ENCODE measurements at places on chromosomes 16 and 17.
A peak's percentile ranks its signal among the peaks of the same experiment; 100 is the strongest.

GRCh38 chr16:80569440-80570105 lies 28.8 kb downstream of the DYNLRB2 start:
- no peak for DNase-seq

GRCh38 chr16:6846452-6846851 lies 486.2 kb upstream of the RBFOX1 start:
- no peak for DNase-seq

GRCh38 chr17:7380321-7380720 lies 568 bp upstream of the TNK1 start:
- DNase-seq, result no peak

- DNase-seq, result no peak
Observed at GRCh38 chr17:75518201-75518600, 1.9 kb downstream of the TSEN54 start.

- DNase-seq, result no peak
Observed at GRCh38 chr17:8393470-8394231, 4.0 kb downstream of the RNF222 start.

- DNase-seq, result no peak
Observed at GRCh38 chr17:69390795-69391501, 23.5 kb upstream of the MAP2K6 start.

GRCh38 chr16:85513649-85514048 lies 99.5 kb upstream of the GSE1 start:
- DNase-seq, result no peak

DNA sequence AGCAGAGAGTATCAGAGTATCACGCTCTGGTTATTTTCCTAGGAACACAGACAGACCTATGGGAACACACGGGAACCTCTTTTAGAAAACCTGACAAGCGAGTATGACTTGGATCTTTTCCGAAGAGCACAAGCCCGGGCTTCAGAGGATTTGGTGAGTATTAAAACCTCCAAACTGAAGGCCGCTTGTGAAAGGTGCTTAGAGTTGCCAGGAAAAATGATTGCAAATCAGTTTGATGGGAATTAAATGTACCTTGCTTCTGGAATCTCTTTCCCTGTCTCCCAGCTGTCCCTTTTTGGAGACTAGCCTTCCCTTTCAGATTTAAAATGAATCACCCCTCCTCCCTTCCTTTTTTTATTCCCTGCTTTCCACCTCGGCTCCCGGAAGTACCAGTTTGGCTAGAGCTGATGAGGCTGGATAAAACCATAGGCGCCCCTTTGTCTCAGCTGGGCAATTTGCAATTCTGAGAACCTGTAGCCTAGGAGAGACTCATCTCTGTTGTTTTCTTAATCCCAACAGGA lies 27.3 kb downstream of the KAT7 start:
- no peak for DNase-seq

- no peak for DNase-seq
Observed at GRCh38 chr16:65200857-65201256, 79.0 kb upstream of the CDH11 start.

DNA sequence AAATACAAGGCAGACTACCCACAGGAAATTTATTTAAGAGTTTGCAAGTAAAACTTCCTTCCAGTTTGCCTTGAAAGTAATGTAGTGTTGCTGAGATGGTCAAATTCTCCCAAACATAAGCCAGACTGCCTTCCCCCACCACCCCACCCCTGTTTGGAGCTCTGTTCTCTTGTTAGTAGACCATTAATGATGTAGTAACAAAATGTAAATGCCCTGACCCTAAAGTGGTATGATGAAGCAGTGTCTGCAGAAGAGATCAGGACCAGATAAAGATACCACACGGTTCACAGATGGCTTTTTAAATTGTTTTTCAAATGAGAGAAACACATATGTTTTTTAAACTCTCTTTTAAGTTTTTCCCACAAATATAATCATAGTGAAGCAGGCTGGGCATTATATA lies 136.4 kb upstream of the TMEM97 start:
- DNase-seq, result no peak

GRCh38 chr17:78398390-78398789 lies 19.9 kb downstream of the PGS1 start:
- DNase-seq, result no peak

- DNase-seq, result peak; percentile 82
Observed at GRCh38 chr17:75753514-75754377, 11.2 kb downstream of the GALK1 start.

GRCh38 chr16:68287276-68288251 lies 23.2 kb downstream of the SLC7A6OS start:
- peak; percentile 20 for DNase-seq

GRCh38 chr17:1203111-1203966 lies 23.6 kb upstream of the ABR start:
- DNase-seq, result peak; percentile 44

- DNase-seq, result no peak
Observed at GRCh38 chr16:82694239-82694874, 67.6 kb downstream of the CDH13 start.

GRCh38 chr17:7363311-7363710 lies 8.4 kb downstream of the TMEM95 start:
- DNase-seq, result no peak

DNA sequence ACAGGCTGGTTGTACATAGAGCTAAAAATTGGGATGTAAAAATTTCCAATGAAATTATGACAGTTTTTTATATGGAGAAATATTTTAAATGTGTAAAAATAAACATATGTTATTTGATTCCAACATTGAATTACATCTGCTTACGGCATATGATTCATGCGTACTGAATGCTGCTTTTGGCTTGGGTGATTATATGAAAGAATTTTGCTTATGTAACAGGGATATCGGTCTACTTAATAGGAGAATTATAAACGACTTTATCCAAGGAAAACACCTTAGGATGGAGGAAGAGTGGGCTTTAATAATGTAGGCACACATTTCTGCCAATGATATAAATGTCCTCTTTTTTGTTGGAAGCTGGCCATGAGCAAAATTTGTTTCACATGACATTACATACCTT lies 197.3 kb upstream of the GOT2 start:
- no peak for DNase-seq

DNA sequence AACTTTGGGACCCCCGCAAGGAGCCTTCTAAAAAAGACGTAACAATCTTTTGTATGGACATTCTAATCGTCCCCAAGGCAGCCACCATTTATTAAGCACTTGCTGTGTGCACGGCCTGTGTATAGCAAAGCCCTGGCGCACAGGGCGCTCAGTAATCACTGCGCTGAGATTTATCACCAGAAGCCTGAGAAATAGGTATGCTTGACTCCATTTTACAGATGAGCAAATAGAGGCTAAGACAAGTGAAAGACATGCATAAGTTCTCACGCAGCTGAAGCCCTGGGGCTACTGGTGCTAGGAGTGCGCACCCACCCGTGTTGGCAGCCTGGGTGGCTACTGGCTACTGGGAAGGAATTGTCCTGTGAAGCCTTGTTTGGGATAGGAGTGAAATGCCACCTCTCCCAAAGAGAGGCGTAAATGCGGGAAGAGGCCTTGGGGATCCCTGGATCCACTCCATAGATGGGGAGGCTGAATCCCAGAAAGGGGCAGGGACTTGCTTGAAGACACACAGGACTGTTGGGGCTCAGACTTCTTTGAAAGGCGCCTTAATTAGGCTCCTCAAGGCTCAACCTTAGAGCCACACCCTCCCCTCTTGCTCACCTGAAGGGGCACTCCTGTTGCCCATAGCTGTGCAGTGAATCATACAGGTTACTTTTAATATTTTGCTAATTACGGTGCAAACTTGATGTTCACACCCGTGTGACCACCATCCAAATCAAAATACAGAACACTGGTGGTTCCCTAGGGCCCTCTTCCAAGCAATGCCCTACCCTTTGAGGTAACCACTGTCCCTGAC lies 634 bp upstream of the NATD1 start:
- DNase-seq, result no peak

- no peak for DNase-seq
Observed at GRCh38 chr17:57563958-57564357, 181.1 kb downstream of the CCDC182 start.

- DNase-seq, result peak; percentile 50
Observed at GRCh38 chr17:3944485-3945388, 19.5 kb downstream of the ATP2A3 start.

DNA sequence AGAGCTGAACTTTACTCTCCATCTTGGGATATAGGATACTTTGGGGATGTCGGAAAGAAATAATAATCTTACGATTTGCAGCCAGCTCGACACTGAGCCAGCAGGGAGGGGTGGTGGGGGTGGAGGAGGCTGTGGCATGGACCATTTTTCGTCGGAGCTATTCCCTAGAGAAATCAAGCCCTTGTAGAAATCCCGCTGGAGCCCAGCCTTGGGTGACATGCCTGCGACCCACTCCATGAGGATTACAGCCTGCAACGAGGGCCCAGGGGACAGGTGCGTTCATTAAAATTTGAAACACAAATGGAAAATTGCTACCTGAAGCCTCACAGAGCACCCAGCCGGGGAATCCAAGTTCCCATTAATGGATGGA lies 82.8 kb upstream of the GSE1 start:
- no peak for DNase-seq

- no peak for DNase-seq
Observed at GRCh38 chr17:13596241-13596923, 5.3 kb downstream of the HS3ST3A1 start.

DNA sequence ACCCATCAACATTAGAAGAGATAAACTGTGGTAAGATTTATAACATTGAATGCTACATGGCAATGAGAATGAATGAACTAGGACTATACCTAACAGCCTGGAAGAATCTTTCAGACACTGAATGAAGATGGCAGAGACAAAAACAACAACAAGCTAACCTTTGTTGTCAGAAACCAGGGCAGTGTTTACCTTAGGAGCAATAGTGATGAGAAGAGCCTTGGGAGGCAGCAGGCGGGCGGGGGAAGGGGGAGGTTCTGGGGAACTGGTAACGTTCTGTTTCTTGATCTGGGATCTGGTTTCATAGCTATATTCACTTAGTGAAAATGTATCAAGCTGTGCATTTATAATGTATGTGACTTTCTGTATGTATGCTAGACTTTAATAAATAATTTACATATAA lies 139.0 kb upstream of the TNRC6C start:
- no peak for DNase-seq

DNA sequence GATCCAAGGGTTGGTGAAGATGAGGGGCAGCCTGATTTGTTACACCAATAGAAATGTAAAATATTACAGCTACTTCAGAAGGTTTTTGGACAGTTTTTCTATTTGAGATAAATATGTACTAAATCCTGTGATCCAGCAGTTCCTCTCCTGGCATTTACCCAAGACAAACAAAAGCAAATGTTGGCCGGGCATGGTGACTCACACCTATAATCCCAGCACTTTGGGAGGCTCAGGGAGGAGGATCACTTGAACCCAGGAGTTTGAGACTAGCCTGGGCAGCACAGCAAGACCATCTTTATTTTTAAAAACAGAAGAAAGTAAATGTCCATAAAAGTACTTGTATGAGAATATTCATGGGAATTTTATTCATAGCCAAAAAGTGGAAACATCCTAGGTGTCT lies 64.8 kb upstream of the MRC2 start:
- DNase-seq, result no peak

GRCh38 chr17:63960430-63960829 lies 12.3 kb downstream of the SCN4A start:
- no peak for DNase-seq

DNA sequence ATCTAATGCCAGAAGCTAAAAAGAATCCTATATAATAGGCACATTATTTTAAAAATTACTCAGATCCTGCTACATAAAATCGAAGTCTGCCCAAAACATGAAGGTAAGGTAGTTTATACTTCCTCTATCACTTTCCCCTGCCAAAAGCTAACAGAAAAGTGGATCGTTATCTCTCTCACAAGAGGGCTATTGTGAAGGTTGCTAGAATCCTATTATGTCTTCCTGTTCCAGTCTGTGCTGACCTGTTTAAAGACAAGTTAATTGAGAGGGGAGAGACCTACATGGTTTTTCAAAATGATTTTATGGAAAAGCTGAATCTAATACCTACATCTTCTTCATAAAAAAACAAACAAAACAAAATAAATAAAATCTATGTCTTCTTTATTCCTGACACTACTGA lies 1410.9 kb upstream of the CDH8 start:
- no peak for DNase-seq

- no peak for DNase-seq
Observed at GRCh38 chr16:74766729-74767128, 7.9 kb downstream of the FA2H start.

DNA sequence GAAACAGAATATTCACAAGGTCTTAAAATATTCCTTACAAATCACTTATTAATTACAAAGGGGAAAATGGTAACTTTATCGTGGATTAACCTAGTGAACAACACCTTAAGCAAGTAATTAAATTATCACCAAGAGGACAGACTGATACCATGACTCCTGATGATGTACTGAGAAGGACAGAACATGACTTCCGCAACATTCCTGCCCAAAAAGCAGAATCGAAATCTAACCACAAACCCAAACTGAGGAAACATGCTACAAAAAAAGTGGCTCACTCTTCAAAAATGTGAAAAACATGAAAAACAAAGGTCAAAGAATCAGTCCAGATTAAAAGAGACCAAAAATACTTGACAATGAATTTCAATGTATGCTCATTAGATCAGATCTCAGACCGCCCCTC lies 151.5 kb downstream of the AATF start:
- no peak for DNase-seq

DNA sequence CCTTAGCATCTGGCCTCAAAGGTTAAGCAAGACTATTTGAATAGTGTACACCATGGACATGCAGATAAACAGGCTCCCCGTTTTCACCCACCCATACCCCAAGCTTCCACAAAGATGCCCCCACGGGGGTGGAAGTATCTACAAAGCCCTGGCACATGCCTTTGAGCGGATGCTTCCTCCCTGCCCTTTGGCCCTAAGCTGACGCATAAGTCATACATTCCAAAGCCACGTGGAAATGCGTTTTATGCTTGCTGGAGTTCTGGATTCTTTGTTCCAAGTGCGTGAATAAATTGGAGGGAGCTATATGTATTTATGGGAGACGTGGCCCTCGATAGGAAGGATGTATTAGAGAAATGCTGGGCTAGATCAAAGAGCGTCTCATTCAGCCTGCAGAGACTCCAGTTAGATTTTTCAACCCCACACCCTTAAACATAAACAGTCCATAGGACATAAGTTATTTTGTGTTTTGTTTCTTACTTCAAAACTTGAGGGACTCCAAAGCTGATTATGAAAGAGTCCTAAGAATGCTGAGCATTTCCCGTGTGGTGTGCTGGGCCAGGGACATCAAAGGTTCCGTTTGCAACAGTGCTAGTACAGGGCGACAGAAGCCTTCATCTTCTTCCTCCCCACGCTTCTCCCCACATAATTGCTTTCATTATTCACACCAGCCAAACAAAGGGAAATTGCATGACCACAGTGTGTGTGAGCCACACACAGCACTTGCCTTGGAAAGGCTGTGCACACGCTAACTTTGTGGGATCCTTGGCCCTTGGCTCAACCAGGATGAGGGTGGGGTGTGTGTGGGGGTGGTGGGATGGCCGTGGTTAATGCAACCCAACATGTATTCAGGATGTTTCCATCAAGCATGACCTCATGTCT lies 73.6 kb downstream of the WIPI1 start:
- no peak for DNase-seq

DNA sequence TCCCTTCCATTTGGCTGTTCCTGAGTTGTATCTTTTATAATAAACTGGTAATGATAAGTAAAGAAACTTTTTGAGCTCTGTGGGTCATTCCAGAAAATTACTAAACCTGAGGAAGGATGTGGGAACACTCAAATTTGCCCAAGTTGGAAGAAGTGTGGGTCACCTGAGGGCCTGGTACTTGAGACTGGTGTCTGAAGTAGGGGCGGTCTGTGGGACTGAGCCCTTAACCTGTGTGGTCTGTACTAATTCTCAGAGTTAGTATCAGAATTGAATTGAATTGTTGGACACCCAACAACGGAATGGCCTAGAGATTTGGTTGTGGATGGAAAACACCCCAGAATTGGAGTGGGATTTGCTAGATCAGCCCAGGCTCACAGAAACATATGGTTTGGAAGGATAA lies 43.1 kb downstream of the IKZF3 start:
- no peak for DNase-seq

All from activated B cell treated with CpG ODN at 0.5 μM for 24 hours (primary cell).